ENCODE measurements at places on chromosomes 12 and 14. TPM values are rescaled to one million over a fixed set of nuclear protein-coding genes. Genes with fewer than 3 reads are reported as not detected.

Gene ARMH4
- total RNA-seq = 0.84 TPM

Gene TMEM119
- 0.09 TPM for total RNA-seq

Gene TRPV4
- 0.08 TPM for total RNA-seq

Gene YY1
- total RNA-seq = 72.5 TPM

Gene POTEG
- total RNA-seq = not detected

Gene RAD9B
- total RNA-seq = 0.17 TPM

Gene PLEKHG7
- 0.06 TPM for total RNA-seq

Gene RILPL2
- total RNA-seq = 1.4 TPM

Gene RPGRIP1
- 0.23 TPM for total RNA-seq

Gene RFX4
- not detected for total RNA-seq

Gene ASCL1
- not detected for total RNA-seq

Gene EIF2B1
- 33.8 TPM for total RNA-seq

Gene NEMF
- 32.0 TPM for total RNA-seq

Gene RNASE1
- 0.18 TPM for total RNA-seq

Gene DBX2
- total RNA-seq = not detected

Measured in A549 treated with CORT108297 at 1 μM for 4 hours (cell line).